ENCODE measurements at places on chromosomes 6 and 20. TPM values are rescaled to one million over a fixed set of nuclear protein-coding genes. Genes with fewer than 3 reads are reported as not detected.
A peak's percentile ranks its signal among the peaks of the same experiment; 100 is the strongest.

The PRDM13 gene
- not detected for total RNA-seq

- H3K36me3 ChIP-seq: no peaks in the 10 kb centered on the region
- H3K4me3 ChIP-seq: no peak overlapping the region
- no peak overlapping the region for H3K27ac ChIP-seq
- no peaks in the 10 kb centered on the region for H3K4me1 ChIP-seq
- H3K27me3 ChIP-seq: no peaks in the 10 kb centered on the region
- no peak for DNase-seq
These were observed 29.8 kb upstream of the ERVFRD-1 start for GRCh38 chr6:11141295-11141694.

- H3K4me3 ChIP-seq: no peak overlapping the region
- H3K27ac ChIP-seq: no peak overlapping the region
- no peak for DNase-seq
- H3K36me3 ChIP-seq: no peaks in the 10 kb centered on the region
These were observed 2.4 kb downstream of the C6orf132 start for GRCh38 chr6:42140032-42140431.

DNA sequence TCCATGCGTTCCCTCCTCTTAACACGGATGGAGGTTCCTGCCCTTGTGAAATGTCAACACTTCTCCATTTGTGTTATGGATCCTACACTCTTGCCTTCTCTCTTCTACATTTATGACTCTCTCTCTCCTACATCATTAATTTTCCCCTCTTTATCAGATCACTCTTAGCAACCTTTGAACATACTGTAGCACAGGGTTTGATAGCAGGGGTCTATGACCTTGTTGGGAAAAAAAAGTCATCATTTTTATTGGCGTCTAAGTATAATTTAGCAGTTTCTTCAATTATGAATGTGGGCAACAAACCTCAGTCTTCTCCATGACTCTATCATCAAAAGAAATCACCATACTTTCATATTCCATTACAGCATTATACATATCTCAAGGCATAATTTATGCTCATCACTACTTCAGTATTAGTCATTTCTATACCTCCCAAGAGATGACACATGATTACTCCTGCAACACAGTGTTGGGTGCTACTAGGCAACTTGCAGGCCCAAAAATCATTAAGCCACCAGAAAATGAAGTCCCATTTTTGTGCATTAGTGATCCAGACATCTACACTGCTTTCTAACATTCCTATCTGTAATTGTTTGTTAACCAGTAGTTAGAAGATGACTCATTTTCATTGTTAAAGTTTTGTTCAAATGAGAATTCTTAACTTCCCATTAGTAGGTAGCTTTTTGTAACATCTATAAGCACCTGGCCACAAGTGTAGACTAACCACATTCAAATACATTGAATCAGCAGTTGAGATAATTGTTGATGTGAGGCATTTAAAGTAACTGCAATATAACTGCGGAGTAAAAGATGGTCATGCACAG, 9.5 kb downstream of the CYP39A1 start:
- H3K27me3 ChIP-seq: no peaks in the 10 kb centered on the region
- H3K27ac ChIP-seq: no peak overlapping the region
- no peak for DNase-seq
- no peaks in the 10 kb centered on the region for H3K4me1 ChIP-seq

DNA sequence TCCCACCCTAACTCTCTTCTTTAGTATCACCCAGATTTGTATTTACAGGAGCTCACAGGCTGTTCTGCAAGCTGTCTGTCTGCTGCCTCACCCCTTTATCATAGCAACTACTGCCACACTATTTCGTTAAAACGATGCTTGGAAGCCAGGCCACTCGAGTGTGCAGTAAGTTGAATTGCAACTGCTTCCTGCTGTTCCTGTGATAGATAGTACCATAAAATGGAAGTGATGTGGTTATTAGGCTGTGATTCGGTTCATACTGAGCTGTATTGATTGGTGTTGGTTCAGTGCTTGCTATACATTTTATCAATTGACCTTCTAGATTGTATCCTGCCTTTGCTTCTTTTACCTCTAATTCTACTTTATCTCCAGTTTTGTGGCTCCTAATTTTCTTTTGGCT, 325.4 kb downstream of the RNF144B start:
- no peak for DNase-seq
- no peaks in the 10 kb centered on the region for H3K4me1 ChIP-seq
- H3K4me3 ChIP-seq: no peak overlapping the region
- no peaks in the 10 kb centered on the region for H3K27me3 ChIP-seq

GRCh38 chr20:17875106-17875980, 93.3 kb downstream of the SNX5 start:
- DNase-seq: peak; percentile 87
- no peaks in the 10 kb centered on the region for H3K27me3 ChIP-seq
- H3K27ac ChIP-seq: peak overlapping the region; percentile 72
- H3K36me3 ChIP-seq: no peaks in the 10 kb centered on the region

The SLC52A3 gene
- 1.9 TPM for total RNA-seq

DNA sequence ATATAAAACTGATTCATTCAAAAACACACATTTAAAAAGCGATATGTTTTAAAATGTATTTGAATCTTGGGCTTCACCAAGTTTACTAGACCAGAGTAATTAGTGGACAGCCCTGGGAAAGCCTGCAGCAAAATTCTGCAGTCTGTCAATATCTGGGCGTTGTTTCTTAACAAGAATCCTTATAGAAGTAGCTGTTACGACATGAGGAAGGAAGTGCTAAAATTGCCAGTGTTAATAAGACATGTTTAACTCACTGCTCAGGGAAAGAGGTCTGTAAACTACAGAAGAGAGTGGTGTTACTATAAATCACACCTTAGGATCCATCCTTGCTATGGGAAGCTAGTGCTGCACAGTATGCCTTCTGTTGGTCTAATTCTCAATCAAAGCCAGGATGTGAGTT, 120.6 kb downstream of the TBX18 start:
- H3K36me3 ChIP-seq: no peaks in the 10 kb centered on the region
- peaks cover 5% of the 10 kb centered on the region for H3K4me1 ChIP-seq
- DNase-seq: no peak
- no peak overlapping the region for H3K4me3 ChIP-seq
- no peaks in the 10 kb centered on the region for H3K27me3 ChIP-seq

DNA sequence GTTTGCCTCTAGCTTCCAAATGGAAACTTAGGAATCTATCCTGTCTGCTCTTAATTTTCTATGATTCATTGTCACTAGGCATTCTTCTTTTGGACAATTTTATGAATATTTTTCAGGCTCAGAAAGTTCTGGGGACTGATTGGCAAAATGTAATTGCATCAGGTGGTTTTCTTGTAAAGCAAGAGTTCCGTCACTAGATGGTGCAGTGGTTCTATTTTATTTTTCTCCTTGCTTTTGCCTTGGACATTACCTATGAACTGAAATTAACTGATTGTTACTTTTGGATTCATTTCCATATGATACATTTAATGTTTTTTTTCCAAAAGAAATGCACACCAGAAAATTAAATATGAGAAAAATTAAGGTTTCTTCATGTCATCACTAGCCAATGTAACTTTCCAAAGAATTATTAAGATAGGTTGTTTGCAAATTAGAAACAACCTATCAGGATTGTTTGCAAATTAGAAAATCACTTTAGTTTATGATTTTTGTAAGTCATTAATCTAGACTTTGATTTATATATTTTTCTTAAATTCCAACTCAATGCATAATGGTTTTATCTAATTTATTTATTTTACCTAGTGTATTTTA, 48.0 kb downstream of the TMEM170B start:
- no peak overlapping the region for H3K4me3 ChIP-seq
- no peaks in the 10 kb centered on the region for H3K4me1 ChIP-seq
- H3K36me3 ChIP-seq: no peaks in the 10 kb centered on the region
- no peak for DNase-seq
- no peaks in the 10 kb centered on the region for H3K27me3 ChIP-seq
- H3K27ac ChIP-seq: no peak overlapping the region

GRCh38 chr6:112787371-112787770, 440.2 kb downstream of the RFPL4B start:
- H3K36me3 ChIP-seq: no peaks in the 10 kb centered on the region
- H3K27ac ChIP-seq: no peak overlapping the region
- no peaks in the 10 kb centered on the region for H3K4me1 ChIP-seq
- no peaks in the 10 kb centered on the region for H3K27me3 ChIP-seq
